Activated T-cell treated with anti-CD3 and anti-CD28 coated beads, Interleukin-2, amount 50 U/mL, for 48 hours (primary cell): ENCODE measurements at places on chromosomes 5 and 9.

DNA sequence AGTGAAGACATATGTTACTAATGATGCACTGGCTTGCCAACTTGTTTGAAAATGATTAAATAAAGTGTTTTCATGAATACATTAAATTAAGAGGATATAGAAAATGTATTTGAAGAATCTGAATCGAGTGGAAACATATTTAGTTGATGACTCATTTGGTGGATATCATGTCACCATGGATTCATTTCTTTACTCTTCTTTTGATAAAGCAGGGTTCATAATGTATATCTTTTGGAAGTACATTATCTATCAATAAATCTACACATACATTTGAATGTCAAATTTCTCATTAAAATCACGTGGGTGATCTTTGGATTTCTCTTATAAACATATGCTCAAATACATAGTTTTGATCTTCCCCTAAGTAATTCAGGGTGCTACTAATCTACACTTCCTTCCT lies 1148.1 kb upstream of the ACO1 start:
- no peak for DNase-seq

- no peak for DNase-seq
Observed at GRCh38 chr5:141707510-141707909, 25.5 kb upstream of the ARAP3 start.

DNA sequence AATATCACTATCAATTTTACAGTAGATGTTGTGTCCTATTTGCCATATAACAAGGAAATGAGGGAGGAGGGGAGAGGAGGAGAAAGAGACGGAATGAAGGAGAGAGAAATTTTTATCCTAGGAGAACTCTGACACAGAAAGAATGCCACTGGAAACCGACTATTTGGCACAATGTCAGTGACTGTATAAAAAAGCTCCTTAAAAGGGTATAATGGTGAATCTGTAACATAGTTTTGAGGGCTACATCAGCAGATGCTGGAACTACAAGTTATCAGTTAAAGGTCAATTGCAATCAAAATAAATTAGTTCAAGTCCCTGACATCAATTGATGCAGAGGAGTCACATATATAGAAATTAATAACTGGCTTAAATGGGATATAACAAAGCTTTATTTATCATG lies 5.7 kb downstream of the EDIL3 start:
- no peak for DNase-seq

DNA sequence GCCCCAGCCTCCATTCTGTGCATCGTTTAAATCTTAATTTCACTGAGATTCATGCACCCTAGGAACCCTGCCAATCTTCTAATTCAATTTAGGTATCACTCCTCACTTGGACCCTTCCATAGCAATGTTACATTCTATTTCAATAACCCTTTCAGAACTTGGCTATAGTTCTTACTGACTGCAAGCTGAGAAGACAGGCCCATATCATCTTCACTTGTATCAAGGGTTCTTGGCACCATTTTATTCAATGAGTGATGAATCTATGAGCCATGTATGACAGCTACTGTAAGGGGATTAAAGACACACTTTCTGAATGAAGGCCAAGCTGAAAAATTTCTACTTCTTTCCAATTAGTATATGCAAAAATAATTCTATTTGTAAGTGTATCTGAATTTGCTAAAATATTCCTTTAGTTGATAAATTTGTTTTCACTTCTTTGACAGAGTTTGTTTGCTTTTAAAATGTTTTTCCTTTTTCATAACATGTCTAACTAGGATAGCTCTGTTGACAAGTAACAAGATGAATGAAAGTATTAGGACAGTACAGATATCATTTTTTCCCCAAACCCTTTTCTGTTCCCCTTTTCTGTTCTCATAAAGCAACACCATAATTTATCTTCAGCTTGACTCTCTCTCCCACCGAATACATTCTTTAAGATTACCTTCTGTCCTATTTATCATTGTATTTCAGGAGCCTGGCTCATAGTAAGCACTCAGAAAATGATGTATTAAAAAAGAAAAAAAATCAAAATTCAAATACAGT lies 9.6 kb downstream of the ITGA2 start:
- no peak for DNase-seq

DNA sequence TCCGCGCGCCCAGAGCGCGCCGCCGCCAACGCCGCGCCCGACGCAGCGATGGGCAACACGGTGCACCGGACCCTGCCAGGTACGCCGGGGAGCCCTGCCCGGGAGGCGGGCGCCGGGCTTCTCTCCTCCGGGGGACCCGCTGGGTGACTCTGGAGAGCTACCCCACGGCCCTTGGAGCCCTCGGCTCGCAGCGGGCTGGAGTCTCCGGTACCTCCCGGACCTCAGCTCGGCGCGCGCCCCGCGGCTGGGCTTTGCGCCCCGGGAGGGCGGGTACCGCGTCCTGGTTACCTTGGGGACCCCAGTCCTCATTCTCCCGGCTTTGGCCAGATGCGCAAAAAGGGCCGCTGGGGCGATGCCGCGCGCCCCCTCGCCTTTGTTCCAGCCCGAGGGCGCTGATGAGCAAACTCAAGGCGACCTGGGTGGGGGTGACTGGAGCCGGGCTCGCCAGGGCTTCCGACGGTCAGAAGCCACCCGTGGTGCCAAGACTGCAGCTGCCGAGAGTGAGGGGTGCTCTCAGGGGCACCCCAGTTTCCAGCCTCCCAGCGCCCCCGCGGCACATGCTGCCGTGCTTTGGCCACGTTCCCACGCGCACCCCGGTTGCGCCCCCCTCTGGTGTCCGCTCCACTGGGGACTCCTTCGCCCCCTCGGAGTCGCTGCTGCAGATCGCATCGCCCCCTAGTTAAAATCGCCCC lies 442 bp downstream of the NEURL1B start:
- DNase-seq: peak; percentile 35

GRCh38 chr5:54626407-54626806 lies 108.8 kb downstream of the SNX18 start:
- DNase-seq: no peak

DNA sequence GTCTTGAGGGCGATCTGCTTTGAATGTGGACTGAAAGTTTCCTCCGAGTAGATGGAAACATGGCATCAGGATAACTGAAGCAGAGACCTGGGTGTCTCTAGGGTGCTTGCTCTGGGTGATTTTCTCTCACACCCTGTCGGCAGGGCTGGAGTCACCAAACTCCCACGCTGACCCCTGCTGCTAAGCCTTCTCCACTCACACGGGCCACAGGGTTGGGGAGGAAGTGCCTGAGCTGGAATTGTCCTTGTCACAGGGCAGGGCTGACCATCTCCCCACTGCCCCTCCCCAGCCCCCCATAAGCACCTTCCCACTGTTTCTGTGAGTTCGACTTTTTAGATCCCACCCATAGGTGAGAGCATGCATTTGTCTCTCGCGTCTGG lies 212.9 kb downstream of the FANCC start:
- DNase-seq: no peak

DNA sequence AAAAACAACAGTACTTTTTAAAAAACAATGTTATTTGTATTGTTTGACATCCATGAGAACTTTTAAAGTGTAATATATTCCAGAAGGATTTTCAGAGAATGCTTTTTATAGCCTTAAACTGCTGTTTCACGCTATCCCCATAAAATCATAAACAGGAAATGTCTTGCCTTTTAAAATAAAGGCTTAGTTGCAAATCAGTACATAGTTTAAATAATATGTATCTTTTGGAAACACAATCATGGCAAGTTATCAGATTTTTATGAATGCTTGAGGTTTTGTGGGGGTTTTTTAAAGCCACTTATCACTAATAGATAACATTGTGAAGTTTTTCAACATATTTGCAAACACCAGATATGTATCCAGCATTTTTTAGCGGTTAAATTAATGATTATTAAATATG lies 37.2 kb upstream of the F2RL2 start:
- no peak for DNase-seq

GRCh38 chr5:14281746-14282181 lies 138.6 kb downstream of the TRIO start:
- DNase-seq: peak; percentile 29

- DNase-seq: no peak
Observed at GRCh38 chr5:84227236-84227635, 157.4 kb downstream of the EDIL3 start.

GRCh38 chr5:180618829-180619562 lies 27.7 kb upstream of the SCGB3A1 start:
- DNase-seq: peak; percentile 55

GRCh38 chr9:136882109-136882946 lies 4.0 kb upstream of the TRAF2 start:
- peak; percentile 93 for DNase-seq

- no peak for DNase-seq
Observed at GRCh38 chr5:154211641-154212390, 21.3 kb downstream of the GALNT10 start.

- no peak for DNase-seq
Observed at GRCh38 chr5:96148376-96148775, 186.7 kb upstream of the ELL2 start.

- DNase-seq: no peak
Observed at GRCh38 chr9:122546196-122546595, 6.7 kb upstream of the OR1N2 start.

- no peak for DNase-seq
Observed at GRCh38 chr9:11356067-11356466, 743.3 kb upstream of the PTPRD start.

GRCh38 chr5:61319388-61320146 lies 12.5 kb upstream of the ZSWIM6 start:
- no peak for DNase-seq

- no peak for DNase-seq
Observed at GRCh38 chr9:133977421-133978201, 14.5 kb downstream of the VAV2 start.

- no peak for DNase-seq
Observed at GRCh38 chr5:16603701-16604100, 13.1 kb downstream of the RETREG1 start.

DNA sequence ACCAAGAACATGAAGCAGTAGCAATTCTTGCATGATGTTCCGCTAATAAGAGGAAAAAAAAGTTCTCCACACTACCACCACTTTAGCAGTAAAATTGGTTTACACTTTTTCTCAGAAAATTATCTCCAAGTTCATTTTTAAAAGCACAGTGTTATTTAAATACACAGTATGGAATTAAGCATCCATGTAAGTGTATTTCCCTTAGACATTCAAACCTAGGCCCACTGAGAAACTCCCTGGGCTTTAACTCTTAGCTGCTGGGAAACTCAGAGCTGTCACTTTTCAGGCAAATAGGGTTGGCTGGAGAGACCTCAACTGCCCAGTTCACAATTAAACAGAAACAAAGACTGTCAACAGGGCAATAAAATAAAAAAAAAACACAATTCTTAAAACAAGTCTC lies 2.7 kb downstream of the GNAQ start:
- DNase-seq: no peak

- no peak for DNase-seq
Observed at GRCh38 chr5:19172926-19173470, 815.0 kb downstream of the CDH18 start.

GRCh38 chr9:128310461-128310860 lies 11.8 kb downstream of the TRUB2 start:
- DNase-seq: no peak

- no peak for DNase-seq
Observed at GRCh38 chr5:125485771-125486170, 739.3 kb upstream of the ZNF608 start.

- DNase-seq: no peak
Observed at GRCh38 chr5:139708877-139709581, 60.9 kb downstream of the CXXC5 start.

GRCh38 chr9:1065130-1065529 lies 15.0 kb downstream of the DMRT2 start:
- DNase-seq: no peak

GRCh38 chr9:127887792-127888191 lies 10.3 kb upstream of the AK1 start:
- DNase-seq: no peak

- DNase-seq: no peak
Observed at GRCh38 chr5:147481376-147481775, 28.5 kb downstream of the DPYSL3 start.

GRCh38 chr9:71121275-71122021 lies at the start of gene TRPM3:
Gene TRPM3, minus strand, starts transcription at chr9:71121621. Its CDS starts 267 bp downstream, at chr9:71121354.
- no peak for DNase-seq

DNA sequence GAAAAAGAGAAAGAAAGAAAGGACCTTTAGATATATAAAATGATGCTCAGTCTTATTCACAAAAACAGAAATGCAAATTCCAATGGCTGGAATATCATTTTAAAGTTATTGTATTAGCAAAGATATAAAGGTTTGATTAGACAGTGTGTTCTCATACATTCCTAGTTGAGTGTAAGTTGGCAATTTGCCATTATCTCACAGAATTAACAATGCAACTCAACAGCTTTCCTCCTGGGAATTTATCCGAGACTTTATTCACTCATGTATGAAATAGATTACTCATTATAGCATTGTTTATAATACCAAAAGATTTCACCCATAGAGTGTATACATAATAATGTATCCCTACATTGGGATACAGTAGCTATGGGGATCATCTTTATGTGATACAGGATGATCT lies 27.1 kb upstream of the MLLT3 start:
- no peak for DNase-seq

DNA sequence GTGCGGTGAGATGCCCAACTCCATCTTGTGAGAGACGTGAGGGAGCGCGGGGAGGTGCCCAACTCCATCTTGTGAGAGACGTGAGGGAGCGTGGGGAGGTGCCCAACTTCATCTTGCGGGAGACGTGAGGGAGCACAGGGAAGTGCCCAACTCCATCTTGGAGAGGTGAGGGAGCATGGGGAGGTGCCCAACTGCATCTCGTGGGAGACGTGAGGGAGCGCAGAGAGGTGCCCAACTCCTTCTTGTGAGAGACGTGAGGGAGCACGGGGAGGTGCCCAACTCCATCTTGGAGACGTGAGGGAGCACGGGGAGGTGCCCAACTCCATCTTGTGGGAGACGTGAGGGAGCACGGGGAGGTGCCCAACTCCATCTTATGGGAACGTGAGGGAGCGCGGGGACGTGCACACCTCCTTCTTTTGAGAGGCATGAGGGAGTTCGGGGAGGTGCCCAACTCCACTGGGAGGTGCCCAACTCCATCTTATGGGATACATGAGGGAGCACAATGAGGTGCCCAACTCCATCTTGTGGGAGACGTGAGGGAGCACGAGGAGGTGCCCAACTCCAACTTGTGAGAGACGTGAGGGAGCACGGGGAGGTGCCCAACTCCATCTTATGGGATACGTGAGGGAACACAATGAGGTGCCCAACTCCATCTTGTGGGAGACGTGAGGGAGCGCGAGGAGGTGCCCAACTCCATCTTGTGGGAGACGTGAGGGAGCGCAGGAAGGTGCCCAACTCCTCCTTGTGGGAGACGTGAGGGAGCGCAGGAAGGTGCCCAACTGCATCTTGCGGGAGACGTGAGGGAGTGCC lies 235.4 kb downstream of the CACNA1B start:
- no peak for DNase-seq

- DNase-seq: no peak
Observed at GRCh38 chr5:88819301-88819999, 63.5 kb downstream of the MEF2C start.

GRCh38 chr5:135095052-135095715 lies 61.2 kb upstream of the PITX1 start:
- no peak for DNase-seq

- DNase-seq: no peak
Observed at GRCh38 chr5:135813758-135814157, 20.7 kb upstream of the SLC25A48 start.

- DNase-seq: no peak
Observed at GRCh38 chr9:111828193-111828592, 33.5 kb upstream of the SHOC1 start.

- DNase-seq: no peak
Observed at GRCh38 chr5:149903404-149903803, 41.2 kb downstream of the PDE6A start.
